Muscle of leg (tissue), 16 donors: ENCODE measurements at places on chromosomes 2 and 18. TPM values are rescaled to one million over a fixed set of nuclear protein-coding genes. Genes with fewer than 3 reads are reported as not detected.
A peak's percentile ranks its signal among the peaks of the same experiment; 100 is the strongest.

DNA sequence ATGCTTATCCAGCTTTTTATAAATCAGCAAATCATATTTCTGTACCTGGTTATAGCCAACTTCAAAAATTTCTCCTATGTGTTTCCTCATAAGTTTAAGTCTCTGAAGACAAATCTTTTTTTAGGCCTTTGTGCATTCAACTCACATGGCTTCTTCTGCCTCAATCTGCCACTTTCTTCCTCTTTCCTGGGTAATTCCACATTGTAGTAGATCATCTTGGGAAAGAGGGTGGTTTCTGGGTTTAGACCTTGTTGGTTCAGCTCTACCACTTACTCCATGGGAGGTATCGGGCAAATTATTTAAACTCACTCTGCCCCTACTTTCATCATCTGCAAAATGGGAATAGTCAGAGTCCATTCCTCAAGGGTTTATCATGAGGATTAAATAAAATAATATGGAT is 707.0 kb upstream of the ZEB2 start:
- H3K27me3 ChIP-seq: no peaks in the 10 kb centered on the region
- no peaks in the 10 kb centered on the region for H3K36me3 ChIP-seq
- no peak overlapping the region for H3K4me3 ChIP-seq

GRCh38 chr2:23434721-23435121 is 49.7 kb downstream of the KLHL29 start:
- peaks cover 5% of the 10 kb centered on the region for H3K27me3 ChIP-seq
- H3K27ac ChIP-seq: no peak overlapping the region
- H3K4me3 ChIP-seq: no peak overlapping the region
- no peak for DNase-seq
- H3K36me3 ChIP-seq: no peaks in the 10 kb centered on the region

GRCh38 chr2:37344453-37345361 is at the start of gene QPCT:
Gene QPCT (plus strand): TSS chr2:37344630. CDS start chr2:37344732, 102 bp downstream.
- no peaks in the 10 kb centered on the region for H3K36me3 ChIP-seq
- H3K27ac ChIP-seq: peak within 1 kb of the TSS; percentile 62
- DNase-seq: peak; percentile 66
- peaks cover 2% of the 10 kb centered on the region for H3K27me3 ChIP-seq

GRCh38 chr2:241267249-241268067 is 48.0 kb downstream of the HDLBP start:
- no peak for DNase-seq
- H3K4me1 ChIP-seq: peaks cover 16% of the 10 kb centered on the region
- H3K36me3 ChIP-seq: peaks cover 52% of the 10 kb centered on the region
- no peak overlapping the region for H3K27ac ChIP-seq

- no peak overlapping the region for H3K4me3 ChIP-seq
- H3K27me3 ChIP-seq: no peaks in the 10 kb centered on the region
- DNase-seq: no peak
- H3K27ac ChIP-seq: no peak overlapping the region
- no peaks in the 10 kb centered on the region for H3K4me1 ChIP-seq
Observed at GRCh38 chr18:12021596-12021995, 40.3 kb downstream of the IMPA2 start.

DNA sequence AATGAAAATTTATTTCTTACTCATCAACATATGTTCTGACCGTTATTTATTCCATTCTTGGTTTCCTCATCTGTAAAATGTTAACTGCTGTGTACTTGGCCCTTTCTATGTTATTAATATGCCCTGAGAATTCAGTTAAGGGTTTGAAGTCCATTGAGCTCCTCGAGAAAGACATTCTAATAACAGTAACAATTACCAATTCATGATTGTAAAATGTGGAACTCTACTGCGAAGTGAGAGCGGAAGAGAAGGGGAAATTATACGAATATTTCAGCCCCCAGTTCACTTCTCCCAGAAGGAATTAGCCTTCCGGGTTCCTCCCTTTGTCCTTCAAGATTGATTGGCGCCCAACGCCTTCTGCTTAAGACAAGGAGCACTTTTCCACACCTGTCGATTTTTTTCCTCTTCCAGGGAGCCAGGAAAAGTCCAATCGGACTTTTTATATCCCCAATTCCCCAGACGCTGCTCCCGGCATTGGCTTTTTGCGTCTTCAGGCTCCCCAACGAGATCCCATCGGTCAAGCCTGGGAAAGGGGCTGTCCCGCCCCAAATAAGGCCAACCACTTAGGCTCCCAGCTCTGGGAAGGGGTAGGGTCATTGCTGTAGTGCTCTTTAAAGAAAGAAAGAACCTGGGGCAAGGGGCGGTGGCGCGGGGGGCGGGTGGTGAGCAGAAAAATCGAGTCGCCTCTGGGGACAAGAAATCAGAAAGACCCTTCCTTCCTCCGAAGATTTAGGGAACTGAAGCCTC is 1.6 kb downstream of the DSC2 start:
- H3K27ac ChIP-seq: peak overlapping the region; percentile 42
- H3K27me3 ChIP-seq: peaks cover 25% of the 10 kb centered on the region
- H3K4me3 ChIP-seq: peak overlapping the region; percentile 47
- H3K4me1 ChIP-seq: peaks cover 9% of the 10 kb centered on the region
- DNase-seq: peak; percentile 22

- H3K4me3 ChIP-seq: no peak overlapping the region
- no peak overlapping the region for H3K27ac ChIP-seq
- no peaks in the 10 kb centered on the region for H3K27me3 ChIP-seq
Observed at GRCh38 chr2:206471524-206472062, 28.3 kb downstream of the ADAM23 start.

- no peak overlapping the region for H3K4me3 ChIP-seq
- DNase-seq: no peak
- no peaks in the 10 kb centered on the region for H3K36me3 ChIP-seq
- H3K4me1 ChIP-seq: no peaks in the 10 kb centered on the region
Observed at GRCh38 chr2:61759005-61759404, 94.9 kb downstream of the FAM161A start.

DNA sequence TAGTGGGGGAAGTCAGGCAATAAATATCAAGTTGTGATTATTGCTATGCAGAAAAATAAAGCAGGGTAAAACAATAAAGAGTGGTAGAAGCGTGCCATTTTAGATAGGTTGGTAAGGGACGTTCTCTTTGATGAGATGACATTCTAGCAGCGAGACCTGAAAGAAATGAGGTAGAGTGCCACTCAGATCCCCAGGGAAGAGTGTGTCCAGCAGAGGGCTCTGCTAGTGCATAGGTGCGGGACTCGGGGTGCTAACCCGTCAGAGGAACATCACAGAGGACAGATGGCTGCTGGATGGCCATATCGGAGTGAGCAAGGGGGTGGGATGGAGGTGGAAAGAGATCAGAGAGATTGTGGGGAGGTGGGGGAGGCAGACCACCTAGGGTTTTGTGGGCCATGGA is 16.3 kb upstream of the GTF2A1L start:
- H3K4me3 ChIP-seq: no peak overlapping the region
- H3K4me1 ChIP-seq: no peaks in the 10 kb centered on the region
- peaks cover 3% of the 10 kb centered on the region for H3K36me3 ChIP-seq
- H3K27ac ChIP-seq: no peak overlapping the region
- H3K27me3 ChIP-seq: no peaks in the 10 kb centered on the region
- DNase-seq: no peak

DNA sequence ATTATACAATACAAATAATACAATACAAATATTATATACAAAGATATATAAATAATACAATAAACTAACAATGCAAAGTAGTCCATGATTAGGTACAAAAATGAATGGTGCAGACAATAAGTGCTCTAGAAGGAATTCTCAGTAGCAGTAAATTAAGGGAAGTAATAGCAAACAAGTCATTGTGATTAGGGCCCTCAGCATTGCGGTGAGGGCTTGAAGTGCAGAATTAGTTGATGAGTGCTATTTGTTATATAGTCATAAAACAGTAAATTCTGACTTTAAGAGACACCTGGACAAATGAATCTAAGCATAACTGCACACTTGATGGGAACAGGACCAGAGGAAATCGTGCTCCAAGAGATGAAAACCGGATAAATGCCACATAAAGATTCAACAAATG is 74.9 kb downstream of the ANKRD44 start:
- DNase-seq: no peak
- no peaks in the 10 kb centered on the region for H3K27me3 ChIP-seq
- H3K4me3 ChIP-seq: no peak overlapping the region
- H3K27ac ChIP-seq: no peak overlapping the region

Gene SLC8A1
- 13.7 TPM for polyA plus RNA-seq

Gene AQP12B
- 0.67 TPM for polyA plus RNA-seq

Gene TWIST2
- polyA plus RNA-seq: 3.4 TPM

Gene BAZ2B
- 20.8 TPM for polyA plus RNA-seq

Gene CROCC2
- 0.22 TPM for polyA plus RNA-seq

Gene ITGAV
- 24.3 TPM for polyA plus RNA-seq

Gene MC4R
- polyA plus RNA-seq: 0.38 TPM

Gene IL36RN
- not detected for polyA plus RNA-seq
